8988T (cell line): ENCODE measurements at places on chromosomes 5 and 9.

DNA sequence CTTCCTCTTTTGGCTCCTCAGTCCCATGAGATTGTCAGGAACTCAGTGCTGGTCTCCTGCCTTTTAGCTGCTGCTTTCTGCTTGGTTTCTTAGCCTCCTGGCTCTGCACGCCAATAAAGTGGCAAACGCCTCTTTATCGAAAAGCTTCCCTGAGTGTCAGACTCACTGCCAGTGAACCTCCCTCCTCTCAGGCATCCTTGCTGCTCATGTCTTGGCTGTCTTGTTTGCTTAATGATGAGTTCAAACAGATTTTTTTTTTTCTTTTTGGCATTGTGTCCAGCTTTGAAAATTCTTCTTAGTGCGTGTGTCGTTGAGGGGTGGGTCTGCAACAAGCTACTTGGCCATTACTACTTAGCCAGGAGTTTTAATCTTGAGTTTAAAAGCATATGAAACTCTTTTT lies 14.9 kb downstream of the RASGRF2 start:
- DNase-seq = no peak

- DNase-seq = peak; percentile 91
Observed at GRCh38 chr5:171521219-171521633, 101.8 kb downstream of the FGF18 start.

GRCh38 chr5:163658702-163659567 lies 153.5 kb downstream of the MAT2B start:
- DNase-seq = no peak

GRCh38 chr5:95471487-95471886 lies 80.3 kb downstream of the FAM81B start:
- DNase-seq = no peak

- no peak for DNase-seq
Observed at GRCh38 chr9:97527626-97528528, 26.4 kb downstream of the TMOD1 start.

DNA sequence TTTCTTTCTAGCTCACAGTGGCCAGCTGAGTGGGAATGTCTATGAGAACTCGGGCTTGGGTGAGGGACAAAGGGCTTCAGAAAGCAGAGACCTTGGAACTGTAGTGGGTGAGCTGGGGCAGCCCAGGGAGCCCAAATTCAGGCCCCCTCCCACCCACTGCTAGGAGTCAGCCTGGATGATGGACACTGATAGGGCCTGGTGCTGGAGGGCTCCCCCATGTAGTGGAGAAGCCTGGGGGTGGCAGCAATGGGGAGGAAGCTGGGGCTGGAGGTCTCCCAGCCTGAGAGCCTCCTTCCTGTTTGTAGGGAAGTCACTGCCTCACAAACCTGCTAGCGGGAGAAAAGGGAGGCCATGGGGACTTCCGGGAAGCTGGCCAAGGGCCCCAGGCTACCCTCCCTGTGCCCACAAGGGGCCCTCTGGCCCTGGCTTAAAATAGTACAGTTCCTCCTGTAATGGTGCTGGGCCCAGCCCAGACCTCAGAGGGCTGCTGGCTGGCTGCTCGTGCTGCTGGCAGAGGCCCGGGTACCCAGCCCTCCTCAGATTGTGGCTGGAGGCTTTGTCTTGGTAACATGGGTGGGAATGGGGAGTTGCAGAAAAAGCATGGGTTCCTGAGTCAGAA lies 6.3 kb upstream of the NR5A1 start:
- DNase-seq = no peak
